ENCODE measurements at places on chromosomes 12 and 14.

GRCh38 chr14:98470663-98471062, 801.3 kb downstream of the BCL11B start:
- no peak for DNase-seq

- no peak for DNase-seq
Observed at GRCh38 chr14:104187121-104187889, 48.9 kb downstream of the KIF26A start.

- DNase-seq = no peak
Observed at GRCh38 chr14:50285861-50286260, 26.2 kb downstream of the L2HGDH start.

DNA sequence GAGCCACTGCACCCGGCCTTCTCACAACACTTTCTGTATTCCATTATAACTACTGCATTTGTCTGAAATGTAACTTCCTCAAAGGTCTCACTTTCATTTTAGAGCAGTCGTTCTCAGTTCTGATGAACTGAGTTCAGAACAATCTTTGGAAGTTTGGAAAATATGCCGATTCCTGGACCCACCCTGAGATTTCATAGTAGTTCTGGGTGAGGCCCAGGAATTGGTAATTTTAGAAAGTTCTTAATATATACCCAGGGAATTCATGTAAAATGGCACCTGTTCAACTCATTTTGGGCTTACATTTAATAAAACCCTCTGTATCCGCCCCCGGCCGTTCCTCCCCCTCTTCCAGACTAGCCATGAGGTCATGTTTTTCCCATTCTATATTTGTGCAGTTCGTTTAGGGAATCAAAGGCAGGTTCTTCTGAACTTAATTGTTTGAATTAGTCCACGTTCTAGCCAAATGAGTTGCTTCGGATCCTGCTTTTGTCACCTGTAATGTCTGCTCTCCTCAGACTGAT, 5.9 kb downstream of the GSG1 start:
- DNase-seq = no peak

DNA sequence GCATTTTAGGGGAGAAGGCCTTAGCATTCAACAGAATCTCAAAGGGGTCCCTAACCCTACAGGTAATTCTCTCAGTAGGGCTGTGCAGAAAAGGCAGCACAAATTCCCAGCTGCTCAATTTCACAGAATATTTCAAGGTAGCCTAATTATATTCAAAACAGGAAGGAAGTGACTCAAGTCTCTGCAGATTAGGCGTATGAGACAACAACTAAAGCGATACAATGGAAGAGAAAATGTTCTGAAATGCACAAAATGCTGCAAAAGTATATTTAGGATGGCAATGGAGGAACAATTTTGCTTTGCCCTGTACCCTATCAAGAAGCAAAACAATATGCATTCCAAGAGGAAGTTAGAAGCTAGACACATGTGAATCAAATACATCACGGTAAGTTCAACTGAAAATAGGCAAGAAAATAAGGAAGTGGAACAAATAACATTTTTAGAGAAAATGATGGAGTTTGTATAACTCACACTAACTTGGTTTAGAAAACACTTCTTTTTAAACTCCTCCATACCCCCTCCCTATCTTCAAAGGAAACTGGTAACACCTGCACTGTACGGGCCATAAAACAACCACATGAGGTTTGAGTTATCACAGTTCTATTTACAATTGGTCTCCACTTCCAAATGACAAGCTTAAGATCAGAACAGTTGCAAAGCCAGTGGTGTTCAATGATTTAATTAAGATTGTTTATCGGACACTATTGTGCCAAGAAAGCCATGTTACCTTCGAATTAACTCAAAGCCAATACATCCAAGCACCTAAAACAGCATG, 1.6 kb downstream of the GIT2 start:
- no peak for DNase-seq

DNA sequence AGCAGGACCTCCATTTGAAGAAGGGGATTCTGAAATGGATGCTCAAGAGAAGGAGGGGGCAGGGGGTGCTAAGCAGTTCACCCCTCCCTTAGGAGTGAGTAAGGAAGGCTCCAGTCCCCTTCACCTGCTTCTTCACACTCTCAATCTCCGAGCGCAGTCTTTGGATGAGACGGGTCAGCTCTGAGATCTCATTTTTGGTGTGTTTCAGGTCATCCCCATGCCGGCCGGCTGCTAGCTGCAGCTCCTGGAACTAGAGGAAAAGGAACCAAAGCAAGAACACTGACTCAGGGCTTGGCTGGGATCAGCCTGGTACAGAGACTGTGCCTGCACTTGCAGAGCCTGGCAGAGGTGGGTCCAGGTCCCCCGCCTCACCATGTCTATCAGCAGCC, 7.3 kb downstream of the KRT73 start:
- no peak for DNase-seq

Data from activated CD8-positive, alpha-beta memory T cell treated with anti-CD3 and anti-CD28 coated beads, Interleukin-2, amount 50 U/mL, for 48 hours (primary cell).